ENCODE measurements at places on chromosomes 12 and 14.

GRCh38 chr14:69355607-69356281 is 42.4 kb downstream of the ERH start:
- DNase-seq = no peak

GRCh38 chr14:77474479-77475177 is 16.7 kb downstream of the AHSA1 start:
- DNase-seq = no peak

- DNase-seq = no peak
Measured at GRCh38 chr14:52125885-52126284, 57.0 kb upstream of the NID2 start.

- no peak for DNase-seq
Measured at GRCh38 chr12:97960225-97960624, 497.6 kb downstream of the RMST start.

DNA sequence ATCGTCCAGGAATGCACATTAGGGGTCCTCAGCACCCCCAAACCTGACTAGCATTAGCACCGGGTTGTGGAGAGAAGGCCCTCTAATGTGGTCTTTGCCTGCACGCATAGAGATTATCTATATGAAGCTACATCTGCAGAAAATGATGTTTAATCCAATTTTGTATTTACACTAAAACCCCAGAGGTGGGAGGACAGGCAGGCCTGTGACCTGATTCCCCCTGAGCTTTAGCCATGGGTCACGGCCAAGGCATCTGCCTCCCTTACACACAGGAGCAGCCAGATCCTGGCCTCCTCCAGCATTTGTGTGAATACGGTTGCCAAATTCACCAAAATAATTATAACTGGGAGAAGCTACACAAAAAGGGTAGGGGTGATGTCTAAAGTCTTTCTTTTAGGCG is 7.0 kb downstream of the APOLD1 start:
- no peak for DNase-seq

DNA sequence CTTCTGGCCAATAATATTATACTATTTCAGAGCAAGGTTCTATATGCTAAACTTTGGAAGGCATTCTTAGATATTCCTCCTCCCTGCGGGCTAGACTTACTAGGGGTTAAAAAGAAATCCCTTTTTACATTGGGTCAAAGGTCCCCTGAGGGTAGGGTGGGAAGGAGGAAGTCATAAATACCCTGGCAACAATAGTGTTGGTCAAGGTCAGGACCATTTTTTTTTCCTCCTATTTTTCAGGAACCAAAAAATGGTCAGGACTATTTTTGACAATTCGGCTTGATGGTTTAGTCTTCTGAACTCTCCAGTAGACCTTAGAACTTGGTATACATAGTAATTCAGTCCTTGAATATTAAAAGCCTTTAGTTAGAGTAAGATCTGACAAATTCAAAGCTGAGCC is 4.5 kb upstream of the NANOG start:
- DNase-seq = no peak

DNA sequence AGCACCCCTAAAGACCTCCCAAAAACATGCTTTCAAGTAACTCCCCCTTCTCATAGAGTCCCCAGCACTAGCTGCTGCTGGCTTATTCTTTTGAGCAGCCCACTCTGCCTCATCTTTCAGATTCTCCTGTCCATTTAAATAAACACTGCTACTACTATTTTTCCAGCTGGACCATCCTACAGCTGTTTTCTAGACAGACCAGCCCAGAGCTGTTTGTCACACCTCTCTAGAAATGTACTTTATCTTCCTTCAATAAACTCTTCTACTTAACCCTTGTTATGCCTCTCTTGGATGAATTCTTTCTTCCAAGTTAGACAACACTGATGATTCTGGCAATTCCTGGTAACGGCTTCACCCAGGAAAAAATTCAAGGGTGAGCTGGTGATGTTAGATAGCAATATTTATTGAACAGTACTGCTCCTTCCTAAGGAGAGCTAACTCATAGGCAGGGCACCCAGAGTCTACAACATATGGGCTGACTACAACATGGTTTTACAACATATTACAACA is 995.7 kb downstream of the LRFN5 start:
- no peak for DNase-seq

DNA sequence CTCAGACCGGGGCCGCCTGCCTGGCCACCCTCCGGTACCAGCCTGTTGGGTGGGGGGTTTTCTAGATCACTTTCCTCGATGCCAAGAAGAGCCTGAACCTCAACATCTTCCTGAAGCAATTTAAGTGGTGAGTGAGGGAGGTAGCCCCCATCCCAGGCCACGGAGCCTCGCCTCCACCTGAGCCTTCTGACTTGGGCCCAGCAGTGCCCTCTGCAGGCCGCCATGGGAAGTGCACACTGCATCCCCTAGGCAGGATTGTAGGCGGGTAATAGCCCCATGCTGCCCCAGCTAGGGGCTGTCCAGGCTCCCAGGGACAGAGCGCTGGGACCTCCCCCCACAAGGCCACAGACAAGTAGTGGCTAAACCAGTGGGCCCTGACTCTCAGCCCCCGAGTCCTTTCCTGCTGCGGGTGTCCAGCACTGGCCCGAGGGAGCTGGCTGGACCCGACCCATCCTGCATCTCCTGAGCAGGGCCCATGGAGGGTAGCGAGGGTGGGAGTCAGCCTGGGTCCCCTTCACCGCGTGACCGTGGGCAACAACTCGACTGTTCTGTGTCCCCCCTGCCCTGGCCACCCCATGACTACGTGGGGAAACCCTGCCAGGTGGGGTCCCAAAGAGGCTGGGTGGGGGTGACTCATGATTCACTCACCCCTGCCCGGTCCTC is 15.3 kb upstream of the ADSS1 start:
- DNase-seq = peak; percentile 32

DNA sequence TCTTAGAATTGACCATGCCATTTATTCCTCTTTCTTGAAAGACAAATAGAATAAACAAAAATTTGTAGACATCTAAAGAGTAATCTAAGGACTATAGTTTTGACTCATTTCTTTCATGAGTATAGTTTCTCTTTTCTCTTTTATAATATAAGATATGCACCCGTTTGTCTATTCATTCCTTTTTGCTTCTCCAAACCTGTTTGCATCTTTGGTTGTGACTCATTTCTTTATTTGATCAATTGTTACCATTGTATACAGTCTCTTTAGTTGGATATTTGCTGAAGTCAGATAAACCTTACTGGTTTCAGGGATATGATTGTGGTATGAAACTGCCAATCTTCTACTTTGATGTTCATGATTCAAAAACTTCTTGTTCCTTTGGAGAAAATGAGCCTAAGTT is 268.7 kb downstream of the FBXL14 start:
- DNase-seq = no peak

DNA sequence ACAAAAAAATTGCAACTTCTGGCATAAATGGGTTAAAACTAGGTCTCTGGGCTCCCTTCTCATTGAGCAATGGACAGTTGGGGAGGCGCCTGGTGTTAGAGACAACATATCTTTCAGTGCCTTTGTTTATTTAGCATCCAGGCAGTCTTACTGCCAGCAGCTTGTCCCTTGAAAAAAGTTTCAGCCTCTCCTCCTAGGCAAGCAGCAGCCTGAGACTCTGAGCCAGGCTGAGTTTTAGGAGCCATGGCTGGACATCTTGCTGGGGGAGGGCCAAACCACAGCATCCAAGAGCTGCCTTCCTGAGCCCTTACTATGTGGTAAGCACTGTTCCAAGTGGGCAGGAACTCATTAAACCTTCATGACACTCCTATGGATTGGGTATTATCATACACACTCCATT is 10.1 kb upstream of the JDP2 start:
- no peak for DNase-seq

GRCh38 chr14:50001999-50002925 is 109.4 kb downstream of the ARF6 start:
- DNase-seq = no peak

- no peak for DNase-seq
Measured at GRCh38 chr14:100070310-100070709, 5.1 kb downstream of the EVL start.

DNA sequence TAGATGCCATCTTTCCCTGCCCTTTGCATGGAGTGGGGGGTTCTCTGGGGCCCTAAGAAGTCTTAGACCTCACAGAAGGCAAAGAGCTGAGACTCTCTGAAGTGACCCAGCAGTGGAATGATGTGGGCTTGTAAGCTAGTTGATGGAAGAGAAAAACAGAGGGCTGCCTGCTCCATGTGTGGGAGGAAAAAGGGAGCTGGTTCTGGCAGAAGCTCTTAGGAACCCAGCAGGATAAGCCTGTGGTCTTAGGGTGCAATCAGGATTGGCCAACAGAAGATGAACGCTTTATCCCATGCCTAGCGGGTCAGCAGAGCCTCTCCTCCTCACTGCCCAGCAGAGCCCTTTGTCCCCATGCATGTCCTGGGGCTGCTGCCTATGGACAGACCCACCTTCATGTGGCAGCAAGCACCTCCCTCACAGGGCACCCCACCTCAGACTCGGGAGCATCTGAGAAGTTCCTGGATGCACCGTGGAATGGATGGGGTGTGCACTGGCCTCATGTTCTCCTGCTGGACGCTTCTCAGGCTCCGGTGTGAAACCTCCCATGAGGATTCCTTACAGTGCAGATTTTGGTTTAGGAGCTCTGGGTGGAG is 152.7 kb downstream of the ADGRD1 start:
- DNase-seq = no peak
